Suppressor macrophage treated with lipopolysaccharide for 1 hour (primary cell): ENCODE measurements at places on chromosomes 7 and 10.

DNA sequence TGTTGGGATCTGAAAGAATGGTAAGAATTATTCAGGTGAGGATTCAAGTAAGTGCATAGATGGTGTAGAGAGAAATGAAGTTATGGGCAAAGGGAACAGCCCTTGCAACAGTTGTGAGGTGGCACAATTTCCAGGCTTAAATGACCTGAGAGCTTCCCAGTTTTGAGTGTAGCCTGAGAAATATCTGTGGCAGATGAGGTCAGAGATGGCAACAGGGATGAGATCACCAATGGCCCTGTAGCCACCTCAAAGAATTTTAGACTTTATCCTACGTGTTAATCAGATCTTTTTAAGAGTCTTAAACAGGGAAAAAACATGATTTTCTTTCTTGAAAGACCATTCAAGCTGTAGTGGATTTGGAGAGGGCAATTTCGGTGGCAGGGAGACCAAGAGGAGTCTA lies 1.9 kb upstream of the NRF1 start:
- DNase-seq: peak; percentile 66

GRCh38 chr7:146902728-146903127 lies 786.1 kb downstream of the CNTNAP2 start:
- no peak for DNase-seq

- peak; percentile 34 for DNase-seq
Measured at GRCh38 chr10:54985732-54986131, 184.7 kb upstream of the PCDH15 start.

- no peak for DNase-seq
Measured at GRCh38 chr10:70993051-70993450, 104.7 kb upstream of the PCBD1 start.

- DNase-seq: no peak
Measured at GRCh38 chr10:75329190-75329745, 72.3 kb downstream of the ZNF503 start.

DNA sequence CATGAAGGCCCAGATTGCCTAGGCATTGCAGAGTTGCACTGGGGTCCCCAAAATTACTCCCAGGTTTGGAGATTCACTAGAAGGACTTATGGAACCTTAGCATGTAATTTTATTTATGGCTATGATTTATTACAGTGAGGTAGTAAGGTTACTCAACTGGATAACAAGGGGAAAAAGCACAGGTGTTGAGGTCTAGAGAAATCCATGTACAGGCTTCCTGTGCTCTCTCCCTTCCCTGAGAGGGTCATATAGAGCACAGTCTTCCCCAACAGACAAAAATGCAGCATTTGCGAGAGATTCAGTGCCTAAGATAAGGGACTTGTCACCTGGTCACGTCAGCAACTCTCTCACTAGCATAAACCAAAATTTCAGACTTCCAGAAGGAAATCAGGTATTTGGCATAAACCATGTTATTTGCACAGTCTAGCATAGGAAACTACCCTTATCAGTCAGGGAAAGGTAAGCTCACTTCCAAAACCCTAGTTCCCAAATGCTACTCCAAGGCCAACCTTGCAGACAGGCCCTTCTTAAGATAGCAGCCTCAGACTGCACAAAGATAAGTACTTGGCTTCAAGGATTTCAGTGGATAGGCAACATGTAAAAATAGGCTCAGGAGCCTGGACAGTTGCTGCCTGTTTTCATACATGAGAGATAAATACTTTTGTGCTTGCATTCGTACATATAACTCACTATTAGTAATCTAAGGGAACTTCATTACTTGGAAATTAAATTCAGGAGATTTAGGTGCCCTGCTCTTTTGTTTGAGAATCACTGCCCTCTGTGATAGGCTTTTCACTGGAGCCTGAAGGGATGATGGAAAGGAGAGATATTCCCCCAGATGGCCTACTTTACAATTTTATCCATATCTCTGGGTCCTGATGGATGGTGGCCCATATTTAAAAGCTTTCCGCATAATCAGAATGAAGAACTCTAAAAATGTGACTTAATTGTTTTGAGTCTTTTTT lies 378.4 kb upstream of the LRGUK start:
- DNase-seq: no peak

GRCh38 chr10:50416881-50417280 lies 165.6 kb upstream of the ASAH2 start:
- no peak for DNase-seq

DNA sequence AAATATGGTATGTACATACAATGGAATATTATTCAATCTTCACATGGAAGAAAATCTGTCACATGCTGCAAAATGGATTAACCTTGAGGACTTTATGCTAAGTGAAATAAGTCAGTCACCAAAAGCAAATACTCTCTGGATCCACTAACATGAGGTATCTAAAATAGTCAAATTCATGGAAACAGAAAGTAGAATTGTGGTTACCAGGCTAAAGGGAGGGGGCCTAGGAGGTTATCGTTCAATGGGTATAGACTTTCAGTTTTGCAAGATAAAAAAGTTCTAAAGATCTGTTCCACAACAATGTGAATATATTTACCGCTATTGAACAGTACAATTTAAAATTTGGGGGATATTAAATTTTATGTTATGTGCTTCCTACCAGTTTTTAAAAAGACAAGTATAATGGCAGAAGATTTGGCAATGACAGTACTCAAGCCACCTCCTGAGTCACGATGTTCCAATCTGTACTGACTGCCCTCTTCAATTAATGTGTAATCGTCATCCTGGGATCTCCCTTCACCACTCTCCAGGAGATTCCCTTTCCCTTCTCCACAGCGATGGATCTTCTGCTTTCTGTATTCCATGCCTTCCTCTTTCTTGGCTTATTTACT lies 32.3 kb upstream of the IL6 start:
- DNase-seq: peak; percentile 90

DNA sequence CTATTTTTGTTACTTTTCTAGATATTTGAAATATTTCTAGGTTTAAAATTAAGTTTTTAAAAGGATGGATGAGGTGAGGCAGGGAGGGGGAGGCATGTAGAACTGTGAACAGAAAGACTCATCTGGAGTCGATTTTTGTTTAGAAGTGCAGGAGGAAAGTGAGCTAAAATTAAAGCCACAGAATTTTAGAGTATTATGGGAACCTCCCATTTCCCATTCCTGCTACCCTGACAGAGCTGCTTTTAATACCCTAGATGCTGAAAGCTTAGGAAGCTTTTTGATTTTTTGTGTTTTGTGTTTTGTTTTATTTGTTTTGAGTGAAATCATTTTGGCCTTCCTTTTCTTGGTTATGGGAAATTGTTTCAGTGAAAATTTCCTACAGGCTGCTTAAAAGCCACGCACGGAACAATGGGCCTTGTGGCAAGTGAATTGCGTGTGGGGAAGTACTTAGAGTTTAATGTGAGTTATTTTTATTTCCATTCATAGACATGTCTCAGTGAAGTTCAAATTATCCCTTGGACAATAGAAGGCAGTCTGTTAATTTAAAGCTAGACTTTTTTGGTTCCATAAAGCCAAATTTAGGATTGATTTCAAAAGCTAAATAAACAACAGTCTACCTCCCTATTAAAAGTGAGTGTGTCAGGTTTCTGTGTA lies 102.0 kb upstream of the HDAC9 start:
- peak; percentile 16 for DNase-seq

DNA sequence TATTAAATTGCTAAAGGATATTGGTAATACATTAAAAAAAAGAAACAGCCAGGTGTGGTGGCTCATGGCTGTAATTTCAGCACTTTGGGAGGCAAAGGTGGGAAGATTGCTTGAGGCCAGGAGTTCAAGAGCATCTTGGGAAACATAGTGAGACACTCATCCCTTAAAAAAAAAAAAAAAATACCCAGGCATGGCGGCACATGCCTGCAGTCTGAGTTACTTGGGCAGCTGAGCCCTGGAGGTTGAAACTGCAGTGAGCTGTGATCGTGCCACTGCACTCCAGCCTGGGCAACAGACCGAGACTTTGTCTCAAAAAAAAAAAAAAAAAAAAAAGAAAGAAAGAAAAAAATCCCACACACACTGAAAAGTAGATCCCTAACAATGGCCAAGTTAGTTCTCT lies 59.7 kb downstream of the MACC1 start:
- no peak for DNase-seq

GRCh38 chr10:117483056-117483590 lies 59.4 kb upstream of the EMX2 start:
- no peak for DNase-seq

DNA sequence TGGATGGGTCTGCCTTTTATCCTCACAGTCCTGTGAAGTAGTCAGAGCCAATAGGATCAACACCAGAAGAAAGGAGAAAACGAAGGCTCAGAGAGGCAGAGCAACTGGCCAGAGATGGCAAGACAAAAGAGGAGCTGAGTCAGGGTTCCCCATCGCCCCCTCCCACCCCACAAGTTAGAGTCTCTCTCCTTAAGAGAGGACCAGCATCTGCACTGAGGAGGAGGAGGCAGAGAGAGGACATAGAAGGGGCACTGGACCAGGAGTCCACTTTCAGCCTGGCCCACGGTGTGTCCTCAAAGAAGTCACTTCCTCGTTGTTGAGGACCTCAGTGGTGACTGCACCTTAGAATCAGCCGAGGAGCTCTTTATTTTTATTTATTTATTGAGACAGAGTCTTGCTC lies 11.6 kb downstream of the SPOCK2 start:
- DNase-seq: no peak

- no peak for DNase-seq
Measured at GRCh38 chr10:44980309-44981171, 1.9 kb upstream of the DEPP1 start.

- DNase-seq: peak; percentile 4
Measured at GRCh38 chr7:40015790-40016296, 65.8 kb downstream of the CDK13 start.

DNA sequence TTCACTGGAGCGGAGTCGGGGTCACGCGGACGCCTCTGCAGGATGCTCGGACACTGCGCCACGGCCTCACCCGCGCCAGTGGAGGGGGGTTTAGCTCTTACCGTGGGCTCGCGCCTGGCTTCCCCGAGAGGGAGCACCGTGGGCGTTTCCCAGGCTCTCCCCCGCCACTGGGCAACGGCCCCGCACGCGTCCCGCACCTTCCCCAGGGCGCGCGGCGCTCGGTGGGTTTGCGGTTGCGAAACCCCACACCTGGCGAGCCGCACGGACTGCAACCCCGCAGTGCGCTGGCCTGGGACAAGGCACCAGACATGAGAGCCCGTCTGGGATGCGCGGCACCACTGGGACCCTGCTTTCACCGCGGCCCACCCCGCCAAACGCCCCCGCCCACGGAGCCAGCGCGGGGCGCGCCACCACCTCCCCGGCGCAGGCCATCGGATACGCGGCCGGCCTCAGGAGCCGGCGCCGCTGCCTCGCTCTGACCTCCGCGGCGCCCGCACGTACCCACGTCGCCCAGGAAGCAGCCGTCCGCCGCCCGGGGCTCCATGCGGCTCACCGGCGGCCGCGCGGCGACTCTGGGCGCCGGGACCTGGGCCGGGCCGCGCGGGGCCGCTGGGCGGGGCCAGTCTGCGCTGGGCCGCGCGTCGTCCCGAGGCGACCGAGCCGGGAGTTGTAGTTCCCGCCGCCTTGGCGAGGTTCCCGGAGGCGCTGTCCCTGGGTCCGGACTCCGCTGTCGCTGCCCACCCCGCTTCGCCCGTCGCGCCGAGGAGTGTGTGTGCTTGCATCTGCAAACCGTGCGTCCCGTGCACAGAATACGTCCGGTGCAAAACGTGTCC lies at the start of gene ASB13:
Gene ASB13, minus strand, starts transcription at position 588 of the 833 bp plus-strand sequence. Its CDS starts 44 bp downstream, at position 544.
- DNase-seq: peak; percentile 75

- peak; percentile 24 for DNase-seq
Measured at GRCh38 chr7:142910481-142910880, 23.1 kb downstream of the TRPV5 start.
